ENCODE measurements at places on chromosomes 12 and 14. TPM values are rescaled to one million over a fixed set of nuclear protein-coding genes. Genes with fewer than 3 reads are reported as not detected.
A peak's percentile ranks its signal among the peaks of the same experiment; 100 is the strongest.

COQ5 gene
- total RNA-seq, result 59.8 TPM

DNA sequence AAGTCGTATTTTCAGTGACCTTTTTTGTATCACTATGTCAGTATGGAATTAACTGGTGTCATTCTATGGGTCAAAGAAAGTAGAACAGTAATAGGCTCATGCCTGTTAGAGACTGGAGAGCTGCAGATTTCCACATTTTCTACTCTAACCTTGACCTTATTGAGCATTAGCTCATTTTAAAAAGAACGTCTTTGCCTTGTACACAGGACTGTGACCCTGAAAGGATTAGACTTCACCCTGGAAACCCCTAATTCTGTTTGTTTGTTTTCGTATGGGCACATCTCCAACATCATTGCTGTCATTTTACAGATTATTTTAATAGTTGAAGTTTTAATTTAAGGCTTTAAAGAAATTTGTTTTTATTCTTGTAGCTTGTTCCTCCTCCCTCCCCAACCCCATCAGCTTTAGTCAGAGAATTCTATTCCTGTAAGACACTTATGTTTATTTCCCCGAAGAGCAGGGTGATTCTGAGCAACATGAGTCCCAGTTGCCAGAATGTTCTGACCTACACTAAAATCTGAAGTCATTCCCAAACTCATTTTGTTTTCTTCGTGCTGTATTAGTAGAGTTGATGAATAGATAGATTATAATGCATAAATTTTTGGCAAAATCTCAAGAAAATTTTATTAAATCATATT lies 451.3 kb downstream of the FOXG1 start:
- no peaks in the 10 kb centered on the region for H3K36me3 ChIP-seq
- no peak overlapping the region for H3K4me3 ChIP-seq
- H3K27ac ChIP-seq, result no peak overlapping the region
- H3K27me3 ChIP-seq, result no peaks in the 10 kb centered on the region

ACRBP gene
- not detected for total RNA-seq

- no peaks in the 10 kb centered on the region for H3K4me1 ChIP-seq
- H3K4me3 ChIP-seq, result no peak overlapping the region
- no peak overlapping the region for H3K27ac ChIP-seq
- DNase-seq, result peak; percentile 4
- H3K36me3 ChIP-seq, result no peaks in the 10 kb centered on the region
Observed at GRCh38 chr12:63978519-63978918, 134.0 kb downstream of the SRGAP1 start.

EIF5 gene
- 333 TPM for total RNA-seq

- H3K27ac ChIP-seq, result no peak overlapping the region
- no peaks in the 10 kb centered on the region for H3K4me1 ChIP-seq
- no peak for DNase-seq
- H3K36me3 ChIP-seq, result no peaks in the 10 kb centered on the region
- no peaks in the 10 kb centered on the region for H3K27me3 ChIP-seq
- no peak overlapping the region for H3K4me3 ChIP-seq
Observed at GRCh38 chr12:88383405-88383804, 196.9 kb downstream of the KITLG start.

- no peak overlapping the region for H3K27ac ChIP-seq
- DNase-seq, result no peak
- no peaks in the 10 kb centered on the region for H3K4me1 ChIP-seq
- H3K36me3 ChIP-seq, result no peaks in the 10 kb centered on the region
Observed at GRCh38 chr12:112916270-112916669, 9.5 kb downstream of the OAS1 start.

KLRD1 gene
- not detected for total RNA-seq

- H3K4me1 ChIP-seq, result no peaks in the 10 kb centered on the region
- H3K27ac ChIP-seq, result no peak overlapping the region
- H3K4me3 ChIP-seq, result no peak overlapping the region
Observed at GRCh38 chr12:117202556-117202955, 12.3 kb upstream of the FBXO21 start.

ASIC1 gene
- total RNA-seq, result 0.24 TPM

- no peak overlapping the region for H3K4me3 ChIP-seq
- H3K4me1 ChIP-seq, result no peaks in the 10 kb centered on the region
- DNase-seq, result no peak
- no peak overlapping the region for H3K27ac ChIP-seq
- H3K36me3 ChIP-seq, result no peaks in the 10 kb centered on the region
Observed at GRCh38 chr12:94867066-94867855, 136.2 kb downstream of the NDUFA12 start.

GRCh38 chr14:94132285-94132887 lies 3.0 kb upstream of the IFI27L2 start:
- H3K4me3 ChIP-seq, result no peak overlapping the region
- DNase-seq, result peak; percentile 72
- peaks cover 18% of the 10 kb centered on the region for H3K4me1 ChIP-seq
- H3K27ac ChIP-seq, result no peak overlapping the region
- H3K27me3 ChIP-seq, result no peaks in the 10 kb centered on the region

MYL2 gene
- not detected for total RNA-seq

SH2B3 gene
- 6.8 TPM for total RNA-seq

Measured in HepG2 (cell line).